ENCODE measurements at places on chromosomes 2 and 18. TPM values are rescaled to one million over a fixed set of nuclear protein-coding genes. Genes with fewer than 3 reads are reported as not detected.

GALR1 gene
- total RNA-seq = 0.03 TPM

DNA sequence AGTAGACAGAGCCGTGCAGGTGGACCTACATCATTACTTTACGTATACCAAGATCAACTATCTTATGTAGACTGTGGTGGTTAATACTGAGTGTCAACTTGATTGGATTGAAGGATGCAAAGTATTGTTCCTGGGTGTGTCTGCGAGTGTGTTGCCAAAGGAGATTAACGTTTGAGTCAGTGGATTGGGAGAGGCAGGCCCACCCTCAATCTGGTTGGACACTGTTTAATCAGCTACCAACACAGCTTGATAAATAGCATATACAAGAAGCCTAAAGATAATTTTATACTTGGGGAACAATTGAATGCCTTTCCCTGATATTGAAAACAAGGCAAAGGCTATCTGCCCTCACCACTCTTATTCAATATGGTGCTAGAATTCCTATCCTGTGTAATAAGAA is 604.2 kb upstream of the ZEB2 start:
- DNase-seq = no peak

DNA sequence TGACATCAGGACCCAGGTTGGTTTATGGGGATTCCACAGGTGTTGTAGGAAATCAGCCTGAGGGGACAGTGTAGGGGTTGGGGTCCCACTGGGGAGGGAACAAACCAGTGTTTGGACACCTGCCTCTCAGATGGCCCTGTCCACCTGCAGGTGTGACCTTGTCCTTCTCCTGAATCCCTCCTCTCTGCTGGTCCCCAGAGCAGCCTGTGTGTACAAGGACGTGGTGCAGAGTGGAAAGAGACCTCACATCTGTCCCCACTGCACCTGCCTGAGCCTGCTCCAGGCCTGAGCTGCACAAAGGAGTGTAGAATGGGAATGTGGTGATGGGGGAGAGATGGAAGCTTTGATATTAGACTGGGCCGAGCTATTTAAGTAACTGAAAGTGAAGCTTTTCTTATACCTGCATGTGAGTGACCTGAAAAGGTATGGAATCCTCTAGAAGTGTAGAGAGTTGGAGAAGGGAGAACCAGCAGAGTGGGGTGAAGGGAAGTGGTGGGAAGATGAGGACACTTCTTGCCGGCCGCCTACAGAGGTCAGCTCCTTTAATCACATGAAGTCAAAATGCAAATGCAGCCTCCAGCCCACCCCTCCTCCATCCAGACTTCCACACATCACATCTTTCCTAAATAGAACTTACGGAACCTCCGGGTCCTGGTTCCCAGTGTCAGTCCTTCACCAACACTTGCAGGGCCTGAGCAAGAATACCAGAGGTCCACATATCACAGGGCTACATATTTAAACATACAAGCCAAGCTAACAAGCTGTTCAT is 89.3 kb upstream of the SMAD2 start:
- DNase-seq = no peak

DNA sequence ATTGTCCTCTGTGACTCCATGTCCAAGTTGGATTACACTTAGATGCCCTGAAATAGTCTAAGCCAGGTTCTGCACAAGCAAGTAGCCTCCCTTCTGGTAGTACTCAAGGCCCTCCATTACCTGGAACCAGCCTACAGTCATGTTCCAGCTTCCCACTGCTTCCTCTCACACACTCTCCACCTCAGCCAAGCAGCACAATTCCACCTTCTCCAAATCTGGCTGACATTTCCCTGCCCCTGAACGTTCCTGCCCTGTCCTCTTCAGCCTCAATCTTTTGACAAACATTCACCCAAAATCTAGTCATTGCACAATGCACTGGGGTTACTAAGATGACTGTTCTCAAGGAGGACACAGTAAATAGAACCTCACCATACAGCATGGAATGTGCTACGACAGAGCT is 95.3 kb upstream of the KLHL29 start:
- no peak for DNase-seq

TWIST2 gene
- 10.8 TPM for total RNA-seq

- DNase-seq = no peak
Measured at GRCh38 chr2:108858894-108859293, 72.3 kb downstream of the CCDC138 start.

UGT1A5 gene
- total RNA-seq = not detected

DNA sequence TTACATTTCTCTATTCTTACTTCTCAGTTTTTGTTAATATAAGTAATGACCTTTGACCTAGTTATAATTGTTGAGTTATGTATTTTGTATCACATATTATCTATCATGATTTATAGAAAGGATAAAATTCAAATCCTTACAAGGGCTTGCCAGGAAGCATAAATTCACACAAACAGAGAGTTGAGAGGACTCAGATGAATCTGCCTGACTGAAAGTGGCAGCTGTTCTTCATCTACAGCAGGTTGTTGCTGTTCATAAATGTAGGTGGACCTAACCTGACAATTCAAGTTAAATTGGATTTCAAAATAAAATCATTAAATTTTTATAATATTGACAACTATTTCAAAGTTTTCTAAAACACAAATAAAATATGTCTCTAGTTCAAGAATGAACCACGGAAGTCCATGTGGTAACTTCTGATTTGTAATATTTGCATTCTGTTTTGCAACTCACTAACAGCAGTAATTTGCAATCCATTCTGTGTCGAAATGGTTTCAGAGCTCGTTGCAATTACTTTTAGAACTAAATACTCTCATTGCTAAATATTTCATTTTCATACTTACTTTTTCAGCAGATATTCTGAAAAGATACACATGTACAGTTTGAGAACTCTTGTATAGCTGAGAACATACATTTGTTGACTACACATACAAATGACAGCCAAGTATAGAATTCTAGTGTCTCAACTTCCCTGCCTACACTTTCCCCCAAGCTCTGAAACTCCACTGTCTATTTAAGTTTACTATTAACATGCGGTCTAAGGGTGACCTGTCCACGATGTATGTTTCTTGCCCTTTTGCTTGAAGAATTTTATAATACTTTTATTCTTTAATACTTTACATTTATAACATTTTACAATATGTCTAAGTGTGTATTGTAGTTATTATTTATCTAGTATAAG is 25.7 kb downstream of the SCN7A start:
- peak; percentile 62 for DNase-seq

DNA sequence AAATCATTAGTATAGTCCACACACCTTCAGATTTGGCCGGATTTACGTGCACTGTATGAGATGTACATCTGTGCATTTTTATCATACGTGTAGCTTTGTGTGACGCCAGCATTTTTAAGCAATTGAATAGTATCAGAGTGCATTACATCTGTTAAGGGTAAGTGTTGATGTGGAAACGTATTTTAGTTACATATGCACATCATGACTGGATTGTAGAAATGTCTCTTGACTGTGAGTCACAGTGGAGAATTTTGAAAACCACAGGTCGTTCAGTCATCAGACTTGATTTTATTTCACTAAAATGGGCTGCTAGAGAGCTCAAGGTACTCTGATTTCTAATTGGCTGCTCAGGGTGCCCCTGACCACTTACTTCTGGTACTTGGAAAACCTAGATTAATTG is 5.4 kb upstream of the GPBAR1 start:
- DNase-seq = no peak

DNA sequence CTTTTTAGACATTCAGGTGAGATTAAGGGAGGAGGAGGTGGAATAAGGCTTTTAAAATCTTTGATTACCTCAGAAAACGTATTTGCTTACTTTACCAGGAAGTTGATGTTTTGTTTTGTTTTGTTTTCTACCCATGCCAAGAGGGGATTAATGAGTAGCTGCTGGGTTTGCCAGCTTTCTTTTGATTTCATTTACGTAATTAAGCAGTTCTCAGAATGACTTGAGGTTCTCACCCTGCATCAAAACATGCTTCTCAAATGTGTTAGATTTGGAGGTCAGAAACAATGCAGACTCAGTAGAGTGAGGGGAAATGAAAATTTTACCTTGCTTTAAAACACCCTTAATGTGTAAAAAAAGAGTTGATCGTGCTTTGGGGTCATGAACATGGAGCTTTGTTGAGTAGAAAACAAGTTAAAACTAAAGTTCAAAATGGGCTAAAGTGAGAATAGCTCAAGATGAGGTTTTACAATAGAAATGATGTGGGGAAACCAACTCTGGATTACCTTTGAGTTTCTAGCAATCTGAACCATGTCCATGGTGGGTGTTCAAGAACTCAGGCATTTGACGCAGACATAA is 217.1 kb upstream of the EPAS1 start:
- DNase-seq = no peak
